ENCODE measurements at places on chromosomes 2 and 18.

DNA sequence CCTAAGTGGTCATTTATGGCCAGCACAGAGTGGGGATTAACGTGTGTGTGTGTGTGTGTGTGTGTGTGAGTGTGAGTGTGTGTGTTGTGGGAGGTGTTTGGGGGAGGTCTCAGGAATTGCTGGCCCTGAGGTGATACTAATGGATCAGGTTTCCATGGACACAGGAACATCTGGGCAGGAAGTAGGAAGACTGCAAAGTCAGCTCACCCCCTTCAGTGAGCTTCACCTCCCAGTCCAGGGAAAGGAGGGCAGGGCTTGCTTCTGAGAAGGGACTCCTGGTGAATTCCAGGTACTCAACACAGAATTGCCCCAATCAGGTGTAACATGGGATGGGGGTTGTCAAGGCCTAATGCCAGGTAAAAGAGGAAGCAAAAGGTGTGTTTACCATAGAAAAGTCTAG is 30.3 kb upstream of the IL1R1 start:
- no peaks in the 10 kb centered on the region for H3K4me1 ChIP-seq
- H3K4me3 ChIP-seq: no peak overlapping the region
- DNase-seq: no peak
- no peaks in the 10 kb centered on the region for H3K36me3 ChIP-seq
- H3K27ac ChIP-seq: no peak overlapping the region

GRCh38 chr18:53503914-53504441 is 720.5 kb downstream of the MBD2 start:
- no peaks in the 10 kb centered on the region for H3K36me3 ChIP-seq
- no peaks in the 10 kb centered on the region for H3K4me1 ChIP-seq
- no peak for DNase-seq

DNA sequence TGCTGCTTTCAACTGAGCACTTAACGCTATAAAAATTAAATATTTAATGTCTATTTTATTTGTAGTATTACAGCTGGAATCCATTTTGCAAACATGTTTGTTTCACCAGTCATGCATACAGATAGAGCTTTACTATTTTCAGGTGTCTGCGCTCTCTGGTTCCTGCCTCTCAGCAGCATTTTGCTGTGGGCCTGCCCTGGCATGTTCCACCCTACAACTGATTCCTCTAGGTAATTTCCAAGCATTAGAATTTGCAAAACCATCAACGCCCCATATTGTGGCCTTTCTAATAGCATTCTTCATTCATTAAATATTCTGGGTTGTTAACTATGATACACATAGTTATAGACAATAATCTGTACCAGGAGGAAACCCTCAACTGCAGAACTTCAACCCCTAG is 266.4 kb upstream of the DLGAP1 start:
- H3K4me3 ChIP-seq: no peak overlapping the region
- no peak for DNase-seq
- H3K27me3 ChIP-seq: no peaks in the 10 kb centered on the region
- H3K36me3 ChIP-seq: no peaks in the 10 kb centered on the region

GRCh38 chr2:236236559-236237452 is 27.4 kb downstream of the ASB18 start:
- H3K36me3 ChIP-seq: no peaks in the 10 kb centered on the region
- no peaks in the 10 kb centered on the region for H3K27me3 ChIP-seq
- H3K4me1 ChIP-seq: peaks cover 5% of the 10 kb centered on the region
- DNase-seq: peak; percentile 27
- H3K27ac ChIP-seq: no peak overlapping the region

DNA sequence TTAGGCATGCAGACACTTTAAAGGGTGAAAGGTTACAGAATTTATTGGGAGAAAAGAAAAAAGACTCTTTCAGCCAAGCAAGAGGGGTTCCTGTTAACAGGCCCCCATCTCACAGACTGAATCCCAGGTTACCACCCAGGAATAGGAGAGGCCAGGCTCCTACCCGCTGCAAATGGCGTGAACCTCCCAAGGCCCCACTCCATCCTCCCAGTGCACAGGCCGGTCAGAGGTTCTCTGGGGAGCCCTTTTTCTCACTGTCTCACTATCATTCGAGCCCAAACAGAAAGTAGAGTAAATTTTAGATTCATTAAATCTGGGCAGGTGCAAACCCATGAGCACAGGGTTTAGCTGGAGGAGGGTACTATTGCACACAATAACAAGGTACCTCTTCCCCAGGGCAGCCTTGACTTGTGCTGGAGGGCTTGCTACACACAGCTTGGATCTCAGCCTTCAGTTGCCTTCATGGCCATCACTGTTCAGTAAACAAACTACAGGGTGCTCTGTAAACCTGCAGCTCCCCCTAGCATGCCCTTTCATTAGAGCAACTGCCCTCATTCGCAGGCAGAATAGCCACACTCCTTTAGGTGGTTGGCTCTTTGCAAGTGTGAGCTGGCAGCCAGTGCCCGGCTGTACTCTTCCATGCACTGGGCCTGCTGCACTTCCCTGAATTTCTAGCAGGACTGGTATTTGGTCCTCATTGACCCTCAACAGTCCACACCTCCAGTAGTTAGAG is 7.3 kb upstream of the PLEK start:
- no peak for DNase-seq
- H3K27me3 ChIP-seq: no peaks in the 10 kb centered on the region
- no peaks in the 10 kb centered on the region for H3K4me1 ChIP-seq
- H3K4me3 ChIP-seq: no peak overlapping the region
- no peaks in the 10 kb centered on the region for H3K36me3 ChIP-seq

DNA sequence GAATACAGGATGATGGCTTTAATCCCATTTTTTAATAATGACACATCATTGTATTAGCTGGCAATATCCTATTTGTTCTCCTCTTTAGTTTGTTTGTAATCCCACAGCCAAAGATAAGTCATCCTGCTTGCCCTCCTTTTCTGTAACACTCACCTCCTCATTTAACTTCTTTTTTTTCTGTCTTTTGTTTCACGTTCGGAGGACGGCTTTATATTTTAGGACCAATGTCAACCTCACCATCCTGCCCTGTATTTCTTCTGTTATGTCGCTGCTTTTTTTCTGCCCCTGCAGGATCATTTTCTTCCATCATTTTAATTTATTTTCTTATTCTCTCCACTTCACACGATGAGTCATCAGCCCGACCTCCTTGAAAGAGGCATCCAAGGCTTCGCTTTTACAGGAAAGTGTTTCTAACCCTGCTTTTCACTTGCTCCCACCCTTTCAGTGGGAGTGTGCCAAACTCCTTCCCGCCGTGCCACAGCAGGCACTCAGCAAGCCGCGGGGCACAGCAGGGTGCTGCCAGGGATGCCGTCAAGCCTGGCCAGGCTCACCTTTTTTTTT is 11.4 kb downstream of the RAB31 start:
- H3K27me3 ChIP-seq: no peaks in the 10 kb centered on the region
- DNase-seq: no peak
- H3K27ac ChIP-seq: peak overlapping the region; percentile 42

GRCh38 chr2:207879536-207879935 is 109.8 kb upstream of the FZD5 start:
- no peaks in the 10 kb centered on the region for H3K36me3 ChIP-seq
- no peaks in the 10 kb centered on the region for H3K4me1 ChIP-seq
- H3K27ac ChIP-seq: no peak overlapping the region
- H3K4me3 ChIP-seq: no peak overlapping the region
- DNase-seq: no peak
